ENCODE measurements at places on chromosomes 12 and 14.

- no peak for DNase-seq
Measured at GRCh38 chr14:68737086-68737485, 55.8 kb downstream of the ZFP36L1 start.

GRCh38 chr12:3896801-3897351 is 23.7 kb upstream of the PARP11 start:
- no peak for DNase-seq

DNA sequence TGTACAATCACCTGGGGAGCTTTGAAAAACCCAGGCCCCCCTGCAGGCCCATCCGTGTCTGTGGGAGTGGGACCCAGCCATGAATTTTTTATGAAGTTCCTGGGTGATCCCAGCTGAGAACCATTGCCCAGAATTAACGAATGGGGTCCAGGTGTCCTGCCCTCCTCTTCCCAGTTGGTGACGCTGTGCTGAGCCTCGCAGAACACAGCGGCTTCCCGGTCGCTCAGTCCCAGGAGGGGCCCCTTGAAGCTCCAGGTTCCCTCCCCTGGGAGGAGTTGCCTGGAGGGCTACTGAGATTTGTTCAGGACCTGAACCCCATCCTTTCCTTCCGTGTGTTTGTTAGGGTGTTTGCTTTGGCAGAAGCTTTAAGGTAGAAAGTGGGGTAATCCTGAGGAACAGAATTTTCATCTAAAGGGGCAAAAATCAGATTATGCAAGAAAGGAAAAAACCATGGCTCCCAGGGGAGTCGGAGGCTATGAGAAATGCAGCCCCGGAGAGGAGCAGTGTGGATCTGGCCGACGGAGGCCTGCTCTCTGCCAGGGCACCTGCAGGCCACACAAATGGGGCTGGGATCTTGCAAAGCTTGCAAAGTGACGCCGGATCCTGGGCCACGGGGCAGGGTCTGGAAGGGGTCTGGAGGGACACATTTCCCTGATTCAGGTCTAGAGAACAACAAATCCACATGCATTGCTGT is 164.7 kb upstream of the PRMT8 start:
- DNase-seq = no peak

DNA sequence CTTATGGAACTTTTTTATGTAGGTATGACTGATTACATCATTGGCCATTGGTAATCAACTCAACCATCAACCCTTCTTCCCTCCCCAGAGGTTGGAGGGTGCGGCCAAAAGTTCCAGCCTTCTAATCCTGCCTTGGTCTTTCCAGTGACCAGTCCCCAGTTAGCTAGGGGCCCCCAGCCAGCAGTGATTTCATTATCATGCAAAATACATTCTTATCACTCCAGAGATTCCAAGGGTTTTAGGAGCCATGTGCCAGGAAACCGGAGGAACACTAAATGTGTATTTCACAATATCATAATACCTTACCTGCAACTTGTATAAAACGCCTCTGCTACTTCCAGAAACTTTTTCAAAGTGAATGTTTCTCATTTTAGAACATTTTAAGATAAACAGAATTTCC is 181.5 kb upstream of the PELI2 start:
- DNase-seq = no peak

GRCh38 chr12:84619053-84619571 is 293.5 kb downstream of the SLC6A15 start:
- DNase-seq = no peak

DNA sequence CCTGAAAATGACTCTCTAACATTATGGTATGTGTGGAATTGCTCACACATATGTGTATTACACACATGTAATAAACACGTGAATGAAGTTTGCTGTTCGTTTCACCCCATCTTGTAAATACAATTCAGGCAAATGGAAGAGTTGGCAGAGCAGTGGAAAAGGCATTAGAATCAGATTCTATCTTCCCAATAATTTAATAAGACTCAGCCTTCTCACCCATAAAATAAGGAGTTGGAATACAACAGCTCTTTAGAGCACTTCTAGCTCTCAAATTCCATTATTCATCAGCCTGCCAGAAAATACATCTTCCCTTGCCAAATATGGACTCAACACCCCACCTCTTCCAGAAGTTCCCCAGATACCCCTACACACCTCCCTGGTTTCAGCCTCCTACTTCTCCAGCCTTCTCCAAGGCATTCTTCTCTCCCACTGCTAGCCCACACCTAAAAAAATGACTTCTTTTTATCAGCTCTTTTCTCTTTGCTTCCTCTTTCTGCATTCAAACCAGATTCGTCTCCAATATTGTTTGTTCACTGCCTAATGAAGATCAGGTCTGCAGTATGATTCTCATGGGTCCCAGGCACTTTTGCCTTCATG is 66.2 kb upstream of the DYRK2 start:
- no peak for DNase-seq

DNA sequence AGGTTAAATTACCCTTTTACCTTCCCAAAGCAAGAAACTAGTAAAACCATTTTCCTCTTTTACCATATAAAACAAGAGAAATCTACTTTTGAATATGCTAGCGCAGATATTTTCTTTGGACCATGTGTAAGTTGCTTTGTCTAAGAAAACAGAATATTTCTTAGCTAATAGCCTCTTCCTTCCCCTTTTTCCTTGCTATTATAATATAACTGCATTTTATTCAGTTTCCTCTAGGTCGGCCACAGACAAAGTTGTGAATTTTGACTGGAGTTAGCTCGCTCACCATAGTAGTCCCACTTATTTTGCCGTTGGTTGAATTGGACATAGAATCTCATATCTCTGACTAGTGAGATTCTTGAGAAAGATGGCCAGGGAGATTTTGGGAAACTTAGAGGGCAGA is 115.6 kb downstream of the PLEKHA5 start:
- no peak for DNase-seq

DNA sequence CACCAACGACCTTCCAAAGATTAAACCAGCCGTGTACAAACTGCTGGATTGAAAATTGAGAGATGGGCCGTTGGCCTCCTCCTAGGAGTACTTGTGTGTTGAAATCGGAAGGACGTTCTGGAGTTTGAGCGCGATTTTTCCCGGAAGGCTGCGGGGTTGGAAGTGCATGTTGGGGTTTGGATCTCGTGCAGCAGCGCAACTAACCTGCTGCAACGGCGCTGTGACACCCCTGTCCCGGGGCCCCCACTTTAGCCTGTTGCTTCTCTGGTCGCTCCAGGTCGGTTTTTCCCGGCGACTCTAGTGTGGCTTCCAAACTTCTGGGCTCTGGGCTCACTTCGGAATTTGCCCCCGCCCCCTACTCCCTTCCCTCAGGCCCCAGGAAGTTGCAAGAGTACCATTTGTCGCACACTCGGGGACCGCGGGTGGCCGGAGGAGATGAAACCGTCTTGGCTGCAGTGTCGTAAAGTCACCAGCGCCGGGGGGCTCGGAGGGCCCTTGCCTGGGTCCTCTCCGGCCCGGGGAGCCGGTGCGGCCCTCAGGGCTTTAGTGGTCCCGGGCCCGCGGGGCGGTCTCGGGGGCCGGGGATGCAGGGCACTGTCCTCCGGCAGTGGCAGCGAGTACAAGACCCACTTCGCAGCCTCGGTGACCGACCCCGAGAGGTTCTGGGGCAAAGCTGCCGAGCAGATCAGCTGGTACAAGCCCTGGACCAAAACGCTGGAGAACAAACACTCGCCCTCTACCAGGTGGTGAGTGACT is at the start of gene ACSS3:
Gene ACSS3 (plus strand): TSS at position 394 of the 756 bp plus-strand sequence. CDS start 42 bp downstream, at position 436.
- DNase-seq = no peak

DNA sequence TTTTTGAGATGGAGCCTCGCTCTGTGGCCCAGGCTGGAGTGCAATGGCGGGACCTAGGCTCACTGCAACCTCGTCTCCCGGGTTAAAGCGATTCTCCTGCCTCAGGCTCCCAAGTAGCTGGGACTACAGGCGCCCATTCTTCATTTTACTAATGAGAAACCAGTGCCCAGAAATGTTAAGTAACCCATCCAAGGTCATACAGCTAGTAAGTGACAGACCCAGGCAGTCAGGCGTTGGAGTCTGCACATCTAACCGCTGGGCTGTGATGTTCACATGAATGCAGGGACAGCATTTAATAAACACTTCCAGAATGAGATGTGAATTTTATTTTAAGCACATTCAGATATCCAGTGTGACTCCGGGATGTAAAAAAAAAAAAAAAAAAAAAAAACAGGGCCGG is 1.3 kb upstream of the TRIP11 start:
- DNase-seq = no peak

DNA sequence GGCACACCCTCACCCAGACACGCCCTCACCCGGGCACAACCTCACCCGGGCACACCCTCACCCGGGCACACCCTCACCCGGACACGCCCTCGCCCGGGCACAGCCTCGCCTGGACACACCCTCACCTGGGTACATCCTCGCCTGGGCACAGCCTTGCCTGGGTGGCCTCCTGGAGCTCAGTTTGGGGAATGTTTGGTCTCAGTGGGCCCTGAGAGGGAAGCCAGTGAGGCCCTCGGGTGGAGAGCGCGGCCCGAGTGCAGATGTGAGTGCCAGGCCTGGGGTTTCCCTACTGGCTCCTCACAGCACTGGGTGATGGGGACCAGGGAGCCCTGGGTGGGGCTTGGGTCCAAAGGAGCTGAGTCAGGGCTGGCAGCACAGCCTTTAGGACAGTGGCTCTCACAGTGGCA is 23.8 kb downstream of the GALNT9 start:
- no peak for DNase-seq

GRCh38 chr12:84919271-84919670 is 6.7 kb upstream of the SLC6A15 start:
- no peak for DNase-seq

DNA sequence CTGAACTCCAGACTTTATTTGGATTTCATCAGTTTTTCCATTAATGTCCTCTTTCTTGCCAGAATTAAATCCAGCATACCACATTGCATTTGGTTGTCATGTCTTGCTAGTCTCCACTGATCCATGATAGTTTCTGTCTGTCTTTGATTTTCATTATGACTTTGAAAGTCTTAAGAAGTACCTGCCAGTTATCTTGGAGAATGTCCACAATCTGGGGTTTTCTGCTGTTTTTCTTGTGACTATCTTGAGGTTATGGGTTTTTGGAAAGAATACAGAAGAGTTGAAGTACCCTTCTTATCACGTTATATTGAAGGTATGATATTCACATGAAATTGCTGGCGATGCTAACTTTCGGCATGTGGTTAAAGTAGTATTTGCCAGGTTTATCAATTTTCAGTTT is 282.3 kb upstream of the PRICKLE1 start:
- no peak for DNase-seq

- no peak for DNase-seq
Measured at GRCh38 chr14:105131241-105131640, 37.3 kb downstream of the JAG2 start.

GRCh38 chr12:104460973-104461698 is 4.4 kb downstream of the CHST11 start:
- no peak for DNase-seq

DNA sequence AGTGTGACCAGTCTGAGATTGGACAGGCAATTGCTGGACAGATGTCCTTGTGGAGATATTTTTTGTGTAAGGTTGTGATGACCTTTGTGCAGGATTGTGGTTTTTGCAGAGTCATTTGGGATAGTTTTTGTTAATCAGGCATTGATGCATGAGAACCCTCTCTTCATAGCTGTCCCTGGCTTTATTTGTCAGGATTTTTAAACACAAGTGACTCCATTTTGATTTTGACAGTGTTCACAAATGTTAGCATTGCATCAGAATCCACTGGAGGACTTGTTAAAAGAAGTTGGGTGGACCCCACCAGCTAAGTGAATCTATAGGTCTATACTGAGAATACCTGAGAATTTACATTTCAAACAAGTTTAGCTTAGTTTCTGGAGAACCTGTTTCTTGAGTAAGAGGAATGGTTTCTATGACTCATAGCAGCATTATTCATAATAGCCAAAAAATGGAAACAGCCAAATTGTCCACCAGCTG is 11.8 kb downstream of the FNTB start:
- no peak for DNase-seq

DNA sequence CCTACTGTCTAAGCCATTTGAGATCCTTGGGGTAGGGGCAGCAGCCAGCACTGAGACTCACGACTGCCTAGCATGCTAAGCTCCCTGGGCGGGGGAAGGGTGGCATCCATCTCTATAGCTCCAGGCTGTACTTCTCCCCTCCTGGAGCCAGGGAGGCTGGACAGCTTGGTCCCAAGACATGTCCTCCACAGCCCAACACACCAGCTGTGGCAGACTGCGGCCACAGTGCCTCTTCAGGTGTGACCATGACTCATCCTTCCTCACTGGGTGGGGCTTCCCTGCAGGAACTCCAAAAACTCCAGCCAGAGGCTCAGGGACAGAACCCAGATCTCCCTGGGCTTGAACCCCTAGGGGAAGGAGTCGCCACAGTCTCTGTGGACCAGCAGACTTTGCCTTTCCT is 193.9 kb downstream of the GPHN start:
- no peak for DNase-seq

GRCh38 chr12:45427042-45427441 is 211.1 kb downstream of the ANO6 start:
- DNase-seq = no peak

- no peak for DNase-seq
Measured at GRCh38 chr14:68661226-68662225, 131.3 kb downstream of the ZFP36L1 start.

Measured in activated T-cell treated with anti-CD3 and anti-CD28 coated beads for 4 hours (primary cell).